Stimulated activated CD8-positive, alpha-beta memory T cell treated with anti-CD3 and anti-CD28 coated beads, Interleukin-4, amount 100 ng/mL, for 1 hour (primary cell): ENCODE measurements at places on chromosomes 4 and X.

- DNase-seq = no peak
These were observed 2.0 kb upstream of the CDK16 start for GRCh38 chrX:47216393-47216925.

DNA sequence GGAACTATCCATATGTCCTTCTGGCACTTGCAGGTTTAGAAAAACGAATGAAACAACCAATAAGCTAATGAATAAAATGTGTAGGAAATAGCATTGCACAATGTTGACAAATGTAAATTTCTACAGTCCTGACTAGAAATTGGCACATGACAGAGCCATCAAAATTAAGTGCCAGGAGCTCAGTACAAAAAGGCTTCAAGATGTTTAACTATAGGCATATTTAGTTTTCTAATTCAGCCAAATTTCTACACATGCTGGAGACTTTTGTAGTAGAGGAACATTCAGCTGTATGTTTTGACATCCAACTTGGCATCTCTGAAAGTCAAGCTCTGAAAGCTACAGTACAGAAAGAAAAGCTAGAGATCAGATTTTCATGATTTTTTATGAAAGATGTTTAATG lies 1999.4 kb upstream of the AGA start:
- no peak for DNase-seq

GRCh38 chr4:74096265-74096980 lies 2.6 kb downstream of the CXCL2 start:
- DNase-seq = no peak

DNA sequence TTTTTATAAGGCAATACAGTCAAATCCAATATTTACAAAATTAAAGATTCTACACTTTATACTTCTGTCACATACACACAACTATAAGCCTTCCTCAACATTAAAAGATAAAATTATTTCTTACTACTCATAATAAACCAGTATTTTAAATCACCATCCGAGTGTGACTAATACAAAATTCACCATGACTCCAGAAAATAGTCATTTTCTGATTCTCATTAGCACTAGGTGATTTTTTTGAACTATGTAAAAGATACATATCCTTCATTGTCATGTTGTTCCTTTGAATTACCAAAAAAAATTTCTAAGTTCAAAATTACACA lies 646 bp upstream of the SLC7A11 start:
- DNase-seq = no peak

DNA sequence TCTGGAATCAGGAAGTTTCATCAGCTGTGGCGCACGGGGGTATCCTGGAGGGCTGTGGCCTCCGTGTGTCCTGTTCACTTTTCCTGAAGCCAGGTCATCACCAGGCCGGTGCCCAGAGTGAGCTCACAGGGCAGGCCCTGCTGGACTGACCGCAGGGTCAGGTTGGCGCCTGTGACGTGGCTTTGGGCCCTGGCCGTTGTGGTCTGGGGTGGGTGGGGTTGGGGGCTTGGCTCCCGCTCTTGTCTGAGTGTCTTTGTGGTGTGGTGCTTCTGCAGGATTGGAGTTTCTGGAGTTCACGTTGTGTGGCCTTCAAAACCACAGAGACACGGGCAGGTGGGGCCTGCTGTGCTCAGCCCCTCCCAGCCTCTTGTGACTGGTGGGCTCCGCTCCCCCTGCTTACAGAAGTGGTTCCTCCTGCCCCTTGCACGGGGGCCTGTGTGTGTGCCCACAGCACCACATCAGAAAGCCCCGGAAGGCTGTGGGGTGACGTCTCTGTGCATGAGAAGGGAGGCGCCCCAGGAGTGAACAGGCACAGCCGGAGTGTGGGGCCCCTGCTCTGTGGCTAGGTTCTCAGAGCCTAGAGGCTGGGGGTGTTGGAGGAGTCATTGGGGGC lies 9.5 kb downstream of the RGS12 start:
- DNase-seq = peak; percentile 61

GRCh38 chr4:11704186-11704830 lies 275.6 kb upstream of the HS3ST1 start:
- no peak for DNase-seq

DNA sequence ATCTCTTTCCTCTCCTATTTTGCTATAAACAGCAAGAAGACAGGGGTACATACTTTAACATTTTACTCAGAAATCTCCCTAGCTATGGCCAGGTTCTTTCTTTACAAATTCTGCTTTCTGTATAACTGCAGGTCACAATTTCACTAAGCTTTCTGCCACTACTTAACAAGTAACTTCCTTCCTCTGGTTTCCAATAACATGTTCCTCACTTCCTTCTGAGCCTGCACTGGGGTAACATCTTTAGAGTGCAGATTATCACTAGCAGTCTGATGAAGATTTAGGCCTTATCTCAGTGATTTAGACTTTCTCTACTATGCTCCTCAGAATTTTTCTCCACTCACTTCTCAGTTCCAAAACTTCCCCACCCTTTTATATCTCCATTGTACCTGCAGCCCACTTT lies 1930.5 kb upstream of the AGA start:
- no peak for DNase-seq

DNA sequence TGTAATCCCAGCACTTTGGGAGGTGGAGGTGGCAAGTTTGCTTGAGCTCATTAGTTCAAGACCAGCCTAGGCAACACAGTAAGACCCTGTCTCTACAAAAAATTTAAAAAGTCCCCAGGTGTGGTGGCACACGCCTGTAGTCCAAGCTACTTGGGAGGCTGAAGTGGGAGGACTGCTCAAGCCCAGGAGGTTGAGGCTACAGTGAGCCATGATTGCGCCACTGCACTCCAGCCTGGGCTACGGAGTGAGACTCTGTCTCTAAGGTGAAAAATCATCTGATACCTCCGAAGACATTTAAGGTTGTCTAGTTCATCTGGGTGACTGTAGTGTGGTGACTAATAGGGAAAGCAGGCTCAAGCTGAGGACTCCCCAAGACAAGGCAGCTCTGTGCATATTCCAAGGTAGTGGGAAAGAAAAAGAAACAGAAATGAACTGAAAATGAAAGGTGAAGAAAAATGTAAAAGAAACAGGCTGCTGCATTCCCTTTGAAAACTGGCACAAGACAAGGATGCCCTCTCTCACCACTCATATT lies 23.3 kb downstream of the FRYL start:
- no peak for DNase-seq

GRCh38 chr4:78424461-78424860 lies 127.1 kb upstream of the ANXA3 start:
- DNase-seq = no peak

GRCh38 chr4:106287353-106287969 lies 28.5 kb downstream of the TBCK start:
- no peak for DNase-seq

DNA sequence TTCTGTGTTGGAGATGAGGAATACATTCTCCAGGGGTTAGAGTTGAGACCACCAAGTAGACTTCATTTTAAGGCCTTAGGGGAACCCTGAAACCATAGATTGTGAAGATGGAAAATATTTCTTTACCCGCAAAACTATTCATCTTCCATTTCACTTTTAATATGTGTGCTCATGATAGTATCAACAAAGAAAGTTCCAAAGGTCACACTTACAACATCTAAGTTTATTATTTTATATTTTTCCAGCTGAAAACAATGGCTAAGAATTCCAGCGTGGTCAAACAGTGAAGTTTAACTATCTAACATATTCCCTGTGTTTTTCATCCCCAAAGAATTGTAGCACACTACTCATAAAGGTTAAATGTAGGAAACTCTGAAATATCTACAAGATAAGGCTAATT lies 214.5 kb upstream of the GIMD1 start:
- DNase-seq = no peak

DNA sequence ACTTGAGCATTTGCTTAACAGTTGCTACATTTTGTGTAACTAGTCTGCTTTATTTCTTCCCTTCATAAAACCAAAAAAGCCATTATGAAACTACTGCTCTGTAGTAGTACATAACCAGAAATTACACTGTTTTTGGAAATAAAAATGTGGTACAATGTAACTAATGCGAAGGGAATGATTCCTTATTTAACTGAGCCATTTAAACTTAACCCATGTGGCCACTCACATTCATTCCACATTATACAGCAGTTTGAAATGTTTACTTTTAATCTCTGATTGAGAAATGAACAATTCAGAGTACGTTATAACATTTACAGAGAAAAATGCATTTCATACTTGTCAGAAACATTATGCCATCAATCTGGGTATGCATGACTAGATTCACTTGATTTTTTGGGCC lies 94.2 kb downstream of the NYX start:
- no peak for DNase-seq

- DNase-seq = no peak
These were observed 372.4 kb upstream of the RPS6KA3 start for GRCh38 chrX:20639115-20639514.

- DNase-seq = no peak
These were observed 41.1 kb upstream of the DCAF8L1 start for GRCh38 chrX:28022371-28022770.

- DNase-seq = no peak
These were observed 4.8 kb downstream of the ADAMTS3 start for GRCh38 chr4:72564184-72564583.

- DNase-seq = no peak
These were observed 73.0 kb downstream of the AFF1 start for GRCh38 chr4:87007528-87008446.

- DNase-seq = no peak
These were observed 108.6 kb downstream of the DHX15 start for GRCh38 chr4:24475756-24476155.

GRCh38 chr4:88672987-88673386 lies 24.6 kb downstream of the NAP1L5 start:
- no peak for DNase-seq
